ENCODE measurements at places on chromosomes 16 and 17.

- peak; percentile 58 for DNase-seq
Observed at GRCh38 chr17:4908711-4909496, 6.0 kb upstream of the CHRNE start.

DNA sequence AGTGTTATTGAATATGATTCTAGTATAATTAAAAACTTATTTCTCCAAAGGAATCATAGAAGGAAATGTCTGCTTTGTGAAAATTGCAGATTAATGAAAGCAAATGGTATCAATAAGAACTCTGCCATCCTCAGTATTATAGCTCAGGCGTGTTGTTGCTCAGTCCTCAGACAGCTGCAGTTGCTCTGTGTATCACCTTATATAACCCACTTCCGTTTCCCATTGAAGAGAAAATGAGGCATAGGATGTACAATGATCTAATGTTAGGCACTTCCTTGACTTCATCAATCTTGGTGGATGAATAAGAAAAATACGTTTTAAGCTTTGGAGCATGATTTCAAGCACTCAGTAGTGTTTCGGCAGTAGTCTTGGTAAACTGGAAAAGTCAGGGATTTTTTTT, 14.1 kb downstream of the MFSD11 start:
- DNase-seq = no peak

GRCh38 chr16:30620169-30620568, 10.0 kb upstream of the ZNF689 start:
- DNase-seq = no peak

- no peak for DNase-seq
Observed at GRCh38 chr17:37110746-37111145, 162.0 kb downstream of the AATF start.

DNA sequence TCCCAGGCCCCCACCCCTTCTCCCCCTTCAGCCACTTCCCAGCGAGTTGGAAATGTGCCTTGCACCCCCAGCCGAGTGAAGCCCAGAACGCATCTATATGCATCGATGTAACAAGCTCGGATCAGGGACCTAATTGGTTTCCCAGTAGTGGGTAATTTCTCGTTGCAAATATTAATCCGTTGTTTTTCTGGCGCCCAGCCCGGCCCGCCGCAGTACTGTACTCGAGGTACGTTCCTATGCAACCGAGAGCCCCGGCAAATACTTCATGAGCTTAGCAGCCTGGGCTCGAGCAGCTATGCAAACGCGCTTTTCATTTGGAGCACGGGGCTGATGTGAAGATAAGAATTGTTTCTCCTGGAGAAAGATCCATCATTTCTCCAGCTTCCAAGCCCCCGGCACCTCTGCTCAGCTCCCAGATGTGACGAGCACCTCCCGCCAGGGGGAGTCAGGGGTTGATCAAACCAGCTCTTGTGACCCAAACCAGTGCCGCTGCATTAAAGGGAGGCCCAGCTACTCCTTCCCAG, 229.8 kb downstream of the KATNIP start:
- no peak for DNase-seq

GRCh38 chr17:33798308-33798707, 456.8 kb upstream of the CCL2 start:
- no peak for DNase-seq

DNA sequence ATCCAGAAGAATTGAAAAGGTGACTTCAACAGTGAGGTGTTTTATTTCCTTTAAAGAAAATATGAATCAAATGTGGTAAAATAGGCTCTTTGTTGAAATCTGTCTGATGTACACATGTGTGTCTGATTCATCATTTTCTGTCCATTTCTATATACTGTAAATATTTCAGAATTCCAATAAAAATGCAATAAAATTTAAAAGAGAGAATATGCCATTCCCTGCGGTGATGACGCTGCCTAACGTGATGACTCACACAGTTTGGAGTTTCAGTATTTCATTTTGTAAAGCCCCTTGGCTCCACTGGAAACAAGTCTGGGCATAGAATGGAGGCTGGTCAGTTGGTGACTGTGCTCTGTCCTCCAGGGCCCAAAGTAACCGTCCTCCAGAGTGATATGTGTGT, 482.5 kb upstream of the CDH5 start:
- DNase-seq = no peak

- no peak for DNase-seq
Observed at GRCh38 chr17:60154616-60155426, 5.0 kb downstream of the CA4 start.

GRCh38 chr17:77322514-77323412, 182.0 kb downstream of the SEC14L1 start:
- DNase-seq = peak; percentile 72

DNA sequence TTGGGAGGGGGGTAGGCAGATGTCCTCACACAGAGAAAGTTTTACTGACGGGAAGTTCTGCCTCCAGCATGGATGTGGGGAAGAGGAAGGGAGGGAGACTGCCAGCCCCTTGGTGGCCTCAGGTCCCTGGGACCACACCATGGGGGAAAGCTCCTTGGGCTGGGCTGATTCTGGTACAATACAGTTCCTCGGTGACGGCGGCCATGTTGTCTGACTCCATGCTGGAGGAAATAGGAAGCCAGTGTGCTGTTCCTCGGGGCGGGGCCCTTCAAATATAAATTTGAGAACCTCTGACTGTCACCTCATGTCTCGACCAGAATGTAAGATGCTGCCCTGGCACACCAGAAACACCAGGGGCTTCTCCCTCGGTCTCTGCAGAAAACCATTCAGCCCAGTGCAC, 66.8 kb downstream of the CNGB1 start:
- DNase-seq = no peak

DNA sequence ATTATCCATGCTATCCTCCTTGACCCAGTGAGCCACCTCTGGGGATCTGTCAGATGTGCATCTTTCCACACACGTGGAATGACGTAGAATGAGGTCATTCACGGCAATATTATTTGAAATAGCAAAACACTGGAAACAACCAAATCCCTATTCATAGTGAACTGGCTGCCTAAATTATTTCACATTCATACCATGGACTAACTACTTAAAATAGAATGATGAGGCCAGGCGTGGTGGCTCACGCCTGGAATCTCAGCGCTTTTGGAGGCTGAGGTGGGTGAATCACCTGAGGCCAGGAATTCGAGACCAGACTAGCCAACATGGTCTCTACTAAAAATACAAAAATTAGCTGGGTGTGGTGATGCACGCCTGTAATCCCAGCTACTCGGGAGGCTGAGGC, 75.5 kb downstream of the RAP1GAP2 start:
- DNase-seq = no peak

DNA sequence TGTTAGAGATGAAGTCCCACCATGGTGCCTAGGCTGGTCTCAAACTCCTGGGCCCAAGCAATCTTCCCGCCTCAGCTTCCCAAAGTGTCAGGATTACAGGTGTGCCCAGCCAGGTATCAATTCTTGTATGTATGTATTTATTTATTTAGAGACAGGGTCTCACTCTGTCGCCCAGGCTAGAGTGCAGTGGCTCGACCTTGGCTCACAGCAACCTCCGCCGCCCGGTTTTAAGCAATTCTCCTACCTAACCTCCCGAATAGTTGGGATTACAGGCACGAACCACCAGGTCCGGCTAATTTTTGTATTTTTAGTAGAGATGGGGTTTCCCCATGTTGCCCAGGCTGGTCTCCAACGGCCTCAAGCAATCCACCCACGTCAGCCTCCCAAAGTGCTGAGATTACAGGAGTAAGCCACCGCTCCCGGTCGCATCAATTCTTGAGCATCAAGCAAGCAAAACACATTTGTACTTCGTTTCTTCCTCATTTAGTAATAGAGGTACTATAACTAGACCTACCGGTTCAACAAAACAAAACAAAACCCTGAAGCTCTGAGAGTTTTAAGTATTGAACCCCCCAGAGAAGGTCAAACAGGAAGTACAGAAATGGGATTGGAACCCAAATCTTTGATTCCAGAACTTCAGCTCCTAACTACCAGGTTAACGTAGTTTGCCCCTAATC, 1.0 kb upstream of the ZNF500 start:
- no peak for DNase-seq

GRCh38 chr17:37750768-37751475, 6.1 kb upstream of the HNF1B start:
- DNase-seq = no peak

GRCh38 chr16:9780831-9781230, 401.4 kb downstream of the GRIN2A start:
- DNase-seq = no peak

DNA sequence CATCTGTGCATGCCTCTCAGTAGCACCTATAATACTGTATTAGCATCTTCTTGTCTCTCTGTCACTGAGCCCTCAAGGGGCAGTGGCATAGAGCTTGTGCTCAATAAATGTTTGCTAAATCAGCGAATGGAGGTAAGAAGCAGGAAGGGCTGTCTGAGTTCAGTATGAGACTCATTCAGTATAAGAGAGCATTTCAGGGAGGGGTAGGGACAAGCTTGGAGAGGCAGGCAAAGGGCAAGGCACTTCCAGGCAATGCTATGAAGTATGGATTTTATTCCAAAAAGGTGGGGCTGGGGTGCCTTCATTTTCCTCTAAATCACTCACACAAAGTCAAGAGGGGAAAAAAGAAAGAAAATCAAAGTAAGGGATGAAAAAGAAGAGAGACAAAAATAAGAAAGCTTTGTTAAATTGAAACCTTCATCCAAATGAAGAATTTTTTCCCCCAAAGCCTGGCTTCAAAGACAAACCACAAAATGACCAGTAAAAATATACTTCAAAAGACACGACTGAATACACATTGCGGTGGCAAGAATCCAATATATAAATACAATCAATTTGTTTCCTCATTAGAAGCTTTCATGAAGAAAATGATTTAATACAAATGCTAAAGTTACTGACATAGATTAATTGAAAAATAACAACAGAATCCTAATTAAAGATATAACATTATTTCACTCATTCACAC, 51.2 kb downstream of the SKAP1 start:
- no peak for DNase-seq

GRCh38 chr17:41340934-41341861, 9.4 kb downstream of the KRT33A start:
- no peak for DNase-seq

DNA sequence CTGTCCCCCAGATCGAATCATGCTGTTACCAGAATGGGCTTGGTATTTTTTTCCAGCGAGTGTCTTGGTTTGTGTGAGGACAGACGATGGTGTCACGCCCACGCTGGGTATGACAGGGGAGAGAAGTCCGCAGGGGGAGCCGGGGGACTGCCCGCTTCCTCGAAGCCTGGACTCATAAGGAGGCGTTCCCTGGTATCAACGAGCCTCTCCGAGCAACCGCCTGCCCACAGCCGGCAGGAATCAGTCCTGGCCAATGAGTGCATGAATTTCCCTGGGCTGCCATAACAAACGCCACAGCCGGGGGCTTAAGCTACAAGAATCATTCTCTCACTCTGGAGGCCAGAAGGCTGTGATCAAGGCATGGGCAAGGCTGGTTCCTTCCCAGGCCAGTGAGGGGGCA, 26.1 kb upstream of the JPH3 start:
- no peak for DNase-seq

GRCh38 chr17:62573480-62574117, 53.9 kb upstream of the MRC2 start:
- DNase-seq = no peak

GRCh38 chr17:81722184-81723120, 10.4 kb downstream of the SLC25A10 start:
- DNase-seq = no peak

GRCh38 chr17:77933777-77934398, 24.6 kb upstream of the TNRC6C start:
- DNase-seq = no peak

- no peak for DNase-seq
Observed at GRCh38 chr16:27811881-27812280, 251.6 kb downstream of the GSG1L start.

- DNase-seq = no peak
Observed at GRCh38 chr16:68499006-68499405, 40.1 kb upstream of the ZFP90 start.

DNA sequence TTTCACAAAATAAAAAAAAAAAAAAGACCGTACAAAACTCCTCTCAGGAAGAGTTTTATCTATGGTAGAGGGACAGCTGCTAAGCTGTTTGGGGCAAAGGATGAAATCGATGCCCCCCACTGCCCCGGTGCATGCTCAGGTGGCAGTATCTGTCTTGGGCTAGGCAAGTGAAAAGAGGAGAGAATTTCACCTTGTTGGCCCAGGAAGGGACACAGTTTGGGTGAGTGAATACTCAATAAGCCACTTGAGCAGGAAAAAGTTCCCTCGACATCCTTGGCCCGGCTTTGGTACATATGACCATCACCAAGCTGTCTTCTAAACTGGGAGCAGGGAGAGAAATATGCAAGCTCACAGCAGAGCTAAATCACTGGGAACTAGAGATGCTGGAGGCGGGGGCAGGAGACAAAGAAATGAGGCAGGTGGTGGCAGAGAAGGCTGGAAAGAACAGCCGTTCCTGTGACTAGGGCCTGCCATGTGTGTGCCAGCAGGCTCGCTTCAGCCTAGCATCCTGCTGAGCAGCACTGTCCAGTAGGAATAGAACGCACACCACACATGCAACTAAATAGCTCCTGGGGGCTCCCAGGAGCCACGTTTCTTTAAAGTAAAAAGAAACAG, 8.2 kb upstream of the EIF1 start:
- no peak for DNase-seq

GRCh38 chr17:3889325-3890012, 3.4 kb downstream of the CAMKK1 start:
- no peak for DNase-seq

DNA sequence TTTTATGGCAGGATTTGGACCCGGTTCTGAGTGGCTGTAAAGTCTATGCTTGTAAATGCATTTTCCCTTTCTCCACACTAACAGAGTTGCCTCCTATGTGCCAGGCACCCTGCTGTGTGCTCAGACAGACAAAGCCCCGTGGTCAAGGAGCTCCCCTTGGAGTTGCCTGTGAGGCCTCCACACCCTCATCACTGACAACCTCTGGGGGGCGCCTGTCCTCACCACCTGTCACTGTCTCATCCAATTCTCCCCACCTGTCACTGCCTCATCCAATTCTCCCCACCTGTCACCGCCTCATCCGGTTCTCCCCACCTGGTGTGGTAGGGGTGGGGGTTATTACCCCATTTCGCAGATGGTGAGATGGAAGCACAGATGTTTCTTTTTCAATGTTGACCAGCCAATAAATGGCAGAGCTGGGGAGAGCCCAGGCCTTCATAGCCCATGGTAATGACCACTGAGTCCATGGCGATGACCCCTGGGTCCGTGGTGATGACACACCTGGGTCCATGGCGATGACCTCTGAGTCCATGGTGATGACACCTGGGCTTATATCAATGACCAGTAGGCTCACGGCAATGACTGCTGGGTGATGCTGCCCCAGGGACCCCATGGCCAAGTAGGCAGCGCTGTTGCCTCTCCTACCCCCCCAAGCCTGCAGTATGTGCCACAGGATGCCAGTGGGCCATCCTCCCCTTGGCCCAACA, 150.1 kb downstream of the IRF8 start:
- DNase-seq = no peak

DNA sequence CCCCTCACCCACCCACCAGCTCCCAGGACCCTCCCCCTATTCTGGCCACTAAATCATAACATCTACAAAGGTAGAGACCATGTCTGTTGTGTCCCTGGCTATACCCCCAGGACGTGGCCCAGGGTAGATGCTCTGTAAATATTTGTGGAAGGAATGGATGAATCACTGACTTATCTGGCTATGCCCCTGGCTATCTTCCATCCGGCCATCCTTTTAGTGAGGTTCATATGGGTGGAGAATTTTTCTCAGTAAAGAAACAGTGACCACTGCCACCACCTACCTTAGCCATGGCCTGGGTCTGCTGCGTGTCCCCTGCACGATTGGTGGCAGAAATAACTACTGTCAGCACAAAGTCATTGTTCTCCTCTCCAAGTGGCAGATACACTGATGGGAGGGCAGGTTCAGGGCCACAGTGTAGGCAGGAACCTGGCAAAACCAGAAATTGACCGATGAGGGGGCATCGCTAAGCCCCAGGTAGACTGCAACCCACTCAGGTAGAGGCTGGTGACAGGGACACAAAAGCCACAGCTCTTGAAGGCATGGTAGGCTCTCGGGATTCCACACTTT, 63.1 kb upstream of the BCO1 start:
- no peak for DNase-seq
